ENCODE measurements at places on chromosomes 11 and 22.
A peak's percentile ranks its signal among the peaks of the same experiment; 100 is the strongest.

- DNase-seq, result no peak
These were observed 16.2 kb downstream of the DYNC2H1 start for GRCh38 chr11:103125462-103125861.

GRCh38 chr11:83723999-83724398 lies 437.8 kb upstream of the CCDC90B start:
- DNase-seq, result no peak

GRCh38 chr11:47400768-47401279 lies 7.6 kb upstream of the SLC39A13 start:
- DNase-seq, result no peak

DNA sequence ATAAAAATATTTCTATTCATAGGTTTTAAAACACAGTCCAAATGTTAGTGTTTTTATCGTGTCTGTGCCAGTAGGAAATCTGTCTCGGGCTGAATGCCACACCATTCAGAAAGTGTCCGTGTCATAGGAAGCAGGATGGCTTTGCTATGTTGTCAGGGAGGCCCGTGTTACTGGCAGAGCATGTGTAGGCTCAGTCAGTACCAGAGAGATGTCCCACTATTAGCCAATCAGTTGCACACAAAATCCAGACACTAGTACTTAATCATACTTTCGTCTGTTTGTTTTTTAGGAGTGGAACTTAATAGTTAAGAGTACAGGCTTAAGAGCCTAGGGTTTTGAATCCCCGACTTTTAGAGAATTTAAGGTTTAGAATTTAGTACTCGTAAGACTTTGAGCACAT lies 30.2 kb upstream of the SYN3 start:
- DNase-seq, result no peak

DNA sequence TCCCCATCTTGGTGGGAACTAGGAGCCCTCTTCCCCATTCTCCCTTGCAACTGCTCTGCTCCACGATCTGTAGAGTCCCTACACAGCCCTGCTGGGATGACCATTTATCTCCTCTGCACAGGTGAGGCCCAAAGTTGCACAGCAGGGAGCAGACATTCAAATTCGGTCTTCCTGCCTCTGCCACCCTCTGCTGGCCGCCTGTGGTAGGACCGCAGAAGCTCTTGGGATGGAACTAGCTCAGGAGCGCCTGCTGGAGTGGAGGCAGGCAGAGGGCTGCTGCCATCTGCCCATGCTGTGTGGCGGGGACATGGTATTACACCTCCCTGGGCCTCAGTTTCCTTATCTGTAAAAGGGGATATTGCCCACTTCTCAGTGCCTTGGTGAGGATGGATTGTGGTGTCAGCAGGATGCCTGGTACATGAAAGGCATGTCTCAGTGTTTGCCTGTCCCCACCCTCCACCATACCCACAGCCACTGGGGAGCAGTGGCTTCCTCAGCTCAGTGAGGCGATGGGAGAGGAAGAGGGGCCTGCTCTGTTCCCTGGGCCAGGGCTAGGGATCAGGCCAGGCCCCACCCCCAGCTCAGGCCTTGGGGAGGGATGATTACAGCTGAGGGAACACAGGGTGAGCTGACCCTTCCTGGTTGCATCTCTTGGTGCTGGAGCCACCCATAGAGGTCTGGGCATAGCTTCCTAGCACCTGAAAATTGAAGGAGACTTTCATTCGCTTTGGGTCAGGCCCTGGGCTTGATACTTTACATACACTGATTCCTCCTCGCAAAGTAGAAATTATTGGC lies 11.3 kb upstream of the OMP start:
- peak; percentile 62 for DNase-seq

DNA sequence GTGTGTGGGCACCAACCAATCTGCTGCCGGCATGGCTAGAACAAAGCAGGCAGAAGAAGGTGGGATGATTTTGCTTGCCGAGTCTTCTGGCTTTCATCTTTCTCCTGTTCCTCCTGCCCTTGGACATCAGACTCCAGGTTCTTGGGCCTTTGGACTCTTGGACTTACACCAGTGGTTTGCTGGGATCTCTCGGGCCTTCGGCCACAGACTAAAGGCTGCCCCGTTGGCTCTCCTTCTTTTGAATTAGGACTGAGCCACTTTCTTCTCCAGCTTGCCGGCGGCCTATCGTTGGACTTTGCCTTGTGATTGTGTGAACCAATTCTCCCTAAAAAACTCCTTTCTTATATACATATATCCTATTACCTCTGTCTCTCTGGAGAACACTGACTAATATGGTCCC lies 128.1 kb upstream of the TEAD1 start:
- no peak for DNase-seq

DNA sequence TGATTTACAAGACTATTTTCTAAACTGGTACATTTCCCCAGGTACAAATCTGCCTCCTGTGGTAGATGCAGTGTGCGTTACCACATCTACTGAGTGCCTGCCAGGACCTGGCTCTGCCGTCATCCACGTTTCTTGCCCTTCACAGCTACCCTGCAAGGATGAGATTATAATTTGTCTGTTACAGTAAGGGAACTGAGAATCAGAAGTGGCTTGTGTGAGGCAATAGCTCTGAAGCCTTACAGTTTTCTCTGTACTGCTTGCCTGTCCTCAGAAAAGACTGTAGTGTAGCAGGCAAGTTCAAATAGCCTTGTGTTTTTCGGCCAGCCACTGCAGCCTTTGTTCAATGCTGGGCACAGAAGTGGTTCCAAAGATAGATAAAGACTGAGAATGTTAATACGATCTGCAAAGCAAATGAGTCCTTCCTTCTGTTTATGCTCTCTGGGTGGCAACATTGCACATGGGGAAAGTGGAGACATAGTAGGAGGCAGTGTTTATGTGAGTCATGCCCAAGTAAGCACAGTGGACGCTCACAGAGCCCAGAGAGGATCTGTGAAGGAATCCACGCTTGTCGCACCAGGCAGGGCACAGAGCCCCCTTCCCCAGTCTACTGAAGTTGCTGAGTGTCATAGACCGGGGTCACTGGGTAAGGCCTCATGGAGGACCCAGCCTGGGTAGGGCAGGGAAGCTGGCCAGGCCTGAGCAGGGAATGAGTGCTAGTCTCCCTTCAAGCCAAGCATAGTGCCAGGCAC lies 49.1 kb downstream of the MICAL2 start:
- no peak for DNase-seq

- DNase-seq, result no peak
These were observed 157.7 kb downstream of the MAML2 start for GRCh38 chr11:96185220-96185768.

DNA sequence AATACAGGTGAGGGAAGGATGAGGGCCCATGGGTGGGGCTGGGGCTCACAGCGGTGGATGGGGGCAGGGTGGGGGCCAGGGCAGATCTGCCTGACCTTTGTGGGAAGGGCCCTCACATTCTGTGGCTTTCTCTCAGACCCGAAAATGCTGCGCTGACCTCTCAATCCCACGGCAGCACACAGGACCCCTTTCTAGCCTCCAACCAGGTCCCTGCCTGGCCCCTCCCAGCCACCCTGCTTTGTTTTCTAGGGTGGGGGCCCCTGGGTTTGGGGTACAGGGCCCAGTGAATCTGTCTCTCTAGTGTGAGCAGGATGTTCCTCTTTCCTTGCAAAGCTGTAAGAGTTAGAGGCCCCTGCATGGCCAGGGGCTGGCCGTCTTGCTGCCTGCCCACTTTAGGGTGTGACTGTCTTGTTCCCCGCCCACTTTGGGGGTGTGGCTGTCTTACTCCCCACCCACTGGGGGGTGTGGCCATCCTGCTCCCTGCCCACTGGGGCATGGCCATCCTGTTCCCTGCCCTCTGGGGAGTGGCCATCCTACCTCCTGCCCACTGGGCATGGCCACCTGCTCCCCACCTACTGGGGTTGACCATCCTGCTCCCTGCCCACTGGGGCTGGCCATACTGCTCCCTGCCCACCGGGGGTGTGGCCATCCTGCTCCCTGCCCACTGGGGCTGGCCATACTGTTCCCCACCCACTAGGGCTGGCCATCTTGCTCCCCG lies 11.5 kb downstream of the PARVG start:
- DNase-seq, result no peak

DNA sequence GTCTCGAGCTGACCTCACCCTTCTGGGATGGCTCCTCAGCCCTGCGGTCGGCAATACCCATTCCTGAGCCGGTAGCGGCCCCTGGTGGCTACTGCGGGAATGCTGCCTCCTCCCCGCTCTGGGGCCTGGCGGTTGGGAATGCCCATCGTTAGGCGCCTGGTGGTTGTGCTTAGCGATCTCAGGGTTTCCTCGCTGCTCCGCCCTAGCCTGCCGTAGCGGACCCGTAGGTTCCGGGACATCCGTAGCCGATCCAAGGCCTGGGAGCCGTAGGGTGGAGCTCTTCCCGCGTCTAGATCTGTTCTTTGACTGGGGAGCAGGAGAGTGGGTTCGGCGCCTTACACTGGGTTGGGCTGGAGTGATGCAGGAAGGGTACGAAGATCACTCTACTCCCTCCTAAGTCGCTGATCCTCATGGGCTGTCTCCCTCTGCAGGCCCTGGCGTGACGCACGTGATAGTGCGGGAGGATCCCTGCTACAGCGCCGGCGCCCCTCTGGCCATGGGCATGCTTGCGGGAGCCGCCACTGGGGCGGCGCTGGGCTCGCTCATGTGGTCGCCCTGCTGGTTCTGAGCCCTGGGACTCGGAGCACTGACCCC lies 14.8 kb downstream of the PLEKHB1 start:
- DNase-seq, result peak; percentile 78

DNA sequence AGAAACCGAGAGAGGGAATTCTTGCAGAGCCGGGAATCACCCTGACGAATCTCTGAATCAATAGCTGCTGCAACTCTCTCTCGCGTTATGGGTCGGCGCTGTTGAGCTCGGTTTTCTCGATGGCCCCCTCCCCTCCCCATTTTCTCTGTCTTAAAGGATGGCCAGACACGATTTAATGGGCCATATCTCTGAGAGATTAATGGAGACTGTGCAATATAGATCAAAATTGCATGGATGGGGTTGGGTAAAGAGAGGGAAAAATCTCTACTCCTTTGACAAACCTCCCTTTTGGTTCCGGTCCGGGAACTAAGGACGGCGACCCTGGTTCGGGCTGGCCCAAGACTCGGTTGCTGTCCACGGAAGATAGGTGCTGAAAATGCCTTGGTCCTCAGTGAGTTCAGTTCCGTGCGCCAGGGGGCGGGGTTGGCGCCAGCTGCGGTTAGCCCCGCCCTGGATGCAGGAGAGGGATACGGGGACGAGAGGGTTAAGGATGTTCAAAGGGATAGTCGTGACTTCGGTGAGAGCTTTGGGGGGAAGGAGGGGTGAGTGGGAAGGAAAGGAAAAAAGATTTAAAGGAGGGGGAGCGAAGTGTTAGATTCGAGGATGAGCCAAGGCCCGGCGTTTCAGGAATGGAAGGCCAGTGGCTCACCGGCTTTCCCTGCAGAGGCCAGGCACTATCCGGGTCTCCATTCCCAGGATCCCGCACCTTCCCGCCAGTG lies 103.6 kb upstream of the HSD17B12 start:
- DNase-seq, result no peak

DNA sequence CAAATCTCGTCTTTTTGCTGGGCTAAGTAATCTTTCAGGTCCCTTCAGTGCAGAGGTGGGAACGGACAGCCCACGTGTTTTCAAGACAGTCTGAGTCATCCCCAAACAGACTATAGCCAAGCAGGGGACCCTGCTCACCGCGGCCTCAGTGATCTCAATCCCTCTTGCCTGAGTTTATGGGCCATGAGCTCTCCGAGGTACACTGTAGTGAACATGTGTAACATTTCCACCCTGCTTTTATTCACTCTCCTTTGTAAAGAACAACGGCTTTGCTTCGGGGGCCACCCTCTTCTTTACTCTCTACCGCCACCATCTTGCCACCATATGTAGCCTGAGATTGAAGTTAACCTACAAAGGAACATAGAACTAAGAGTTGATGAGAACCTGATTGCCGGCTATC lies 11.5 kb upstream of the KCTD14 start:
- DNase-seq, result no peak

DNA sequence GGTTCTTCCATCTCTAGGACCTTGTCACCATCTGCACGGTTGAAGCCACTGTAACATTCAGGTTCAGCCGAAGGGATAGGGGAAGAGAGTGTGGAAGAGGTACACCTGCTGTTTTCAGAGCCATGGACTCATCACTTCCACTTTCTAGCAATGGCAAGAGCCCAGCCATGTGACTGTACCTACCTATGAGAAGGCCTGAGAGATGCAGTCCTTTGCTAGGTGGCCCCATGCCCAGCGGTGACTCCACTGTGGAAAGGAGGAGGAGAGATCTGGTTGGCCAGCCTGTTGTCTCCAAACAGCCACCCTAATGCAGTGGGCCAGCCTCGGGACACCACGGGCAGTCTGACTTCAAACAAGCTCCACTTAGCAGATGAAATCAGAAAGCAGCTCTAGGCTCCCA lies 16.0 kb downstream of the RASD2 start:
- DNase-seq, result no peak

- peak; percentile 22 for DNase-seq
These were observed 74.7 kb downstream of the SC5D start for GRCh38 chr11:121367001-121367843.

GRCh38 chr11:50188040-50188439 lies 155.4 kb downstream of the OR4C45 start:
- no peak for DNase-seq
